ENCODE measurements at places on chromosomes 11 and 22. TPM values are rescaled to one million over a fixed set of nuclear protein-coding genes. Genes with fewer than 3 reads are reported as not detected.

MUC2 gene
- total RNA-seq, result not detected

DNA sequence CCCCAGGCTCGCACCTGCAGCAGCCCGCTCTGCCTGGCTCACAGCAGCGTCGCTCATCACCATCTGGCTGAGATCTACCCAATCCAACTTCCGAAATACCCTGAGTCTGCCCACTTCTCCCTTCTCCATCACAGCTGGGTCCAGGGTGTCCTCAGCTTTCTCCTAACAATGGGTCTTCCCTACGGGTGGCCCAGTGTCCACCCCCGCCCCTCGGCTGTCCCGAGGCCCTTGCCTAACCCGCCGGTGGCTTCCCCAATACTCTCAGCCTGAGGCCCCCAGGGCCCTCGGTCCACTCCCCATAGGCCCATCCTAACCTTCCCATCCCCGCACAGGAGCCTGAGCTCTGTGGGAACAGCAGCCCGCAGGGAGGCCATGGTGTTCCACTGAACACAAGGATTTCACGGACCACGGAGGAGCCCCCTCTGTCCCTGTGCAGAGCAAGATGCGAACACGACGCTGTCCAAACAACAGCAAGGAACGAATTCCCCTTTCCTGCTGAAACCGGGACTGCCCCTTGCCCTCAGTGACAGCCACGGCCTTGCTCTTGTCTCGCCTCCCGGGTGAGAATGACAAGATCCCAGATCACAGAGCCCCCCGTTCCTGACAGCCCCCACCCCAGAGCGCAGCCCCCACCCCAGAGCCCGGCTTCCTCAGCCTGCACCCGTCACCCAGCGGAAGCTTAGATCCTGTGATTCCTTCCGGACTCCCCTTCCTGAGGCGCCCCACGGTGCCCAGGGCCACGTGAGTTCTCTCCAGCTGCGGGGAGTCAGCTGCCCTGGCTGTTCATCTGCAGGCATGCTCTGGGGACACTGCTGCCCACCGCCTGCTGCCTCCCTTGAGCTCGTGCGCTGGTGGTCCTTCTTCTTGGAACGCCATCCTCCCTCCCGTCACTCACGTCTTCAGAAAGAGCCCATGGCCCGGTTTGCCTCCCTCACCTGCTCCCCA, 48.8 kb upstream of the CARS1 start:
- no peak for DNase-seq

- no peak for DNase-seq
Measured at GRCh38 chr11:110331626-110332025, 35.2 kb upstream of the RDX start.

LPXN gene
- 116 TPM for total RNA-seq

DNA sequence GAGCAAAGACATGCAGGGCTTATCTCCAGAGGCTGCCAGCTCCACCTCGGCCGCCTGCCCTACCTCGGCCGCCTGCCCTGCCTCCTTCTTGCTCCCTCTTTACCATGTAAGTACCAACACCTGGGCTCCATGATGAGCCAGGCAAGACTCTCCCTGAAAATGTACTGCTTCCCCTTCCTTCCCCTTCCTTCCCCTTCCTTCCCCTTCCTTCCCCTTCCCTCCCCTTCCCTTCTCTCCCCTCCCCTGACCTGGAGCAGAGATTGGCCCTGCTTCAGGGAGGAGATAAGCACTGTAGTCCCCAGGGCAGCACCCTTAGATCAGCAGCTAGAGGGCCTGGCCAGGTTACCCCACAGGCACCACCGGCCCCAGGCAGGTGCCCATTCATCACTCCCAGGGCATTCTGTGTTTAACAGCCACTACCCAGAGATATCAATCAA, 25.4 kb upstream of the ADORA2A start:
- no peak for DNase-seq

DNA sequence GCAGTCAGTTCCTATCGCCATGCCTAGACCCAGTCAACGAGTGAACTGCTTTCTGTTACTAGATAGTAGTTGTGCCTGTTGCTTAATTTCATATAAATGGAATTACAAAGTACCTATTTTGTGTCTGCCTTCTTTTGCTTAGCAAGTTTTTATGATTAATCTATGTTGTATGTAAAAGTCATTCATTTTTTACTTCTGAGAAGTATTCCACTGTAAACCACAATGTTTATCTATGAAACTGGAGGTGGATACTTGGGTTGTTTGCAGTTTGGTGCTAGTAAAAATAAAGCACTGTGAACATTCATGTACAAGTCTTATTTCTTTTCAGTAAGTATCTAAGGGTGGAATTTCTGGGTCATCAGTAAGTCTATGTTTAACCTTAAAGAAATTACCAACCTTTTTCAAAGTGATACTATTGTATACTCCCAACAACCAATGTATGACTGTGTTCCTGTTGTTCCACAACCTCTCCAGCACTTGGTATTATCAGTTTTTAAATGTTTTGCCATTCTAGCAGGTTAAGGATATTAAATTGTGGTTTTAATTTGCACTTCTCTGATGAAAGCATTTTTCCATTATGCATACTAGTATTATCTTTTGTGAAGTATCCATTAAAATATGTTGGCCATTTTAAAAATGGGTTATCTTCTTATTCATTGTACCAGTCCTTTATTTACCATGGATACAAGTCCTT, 68.2 kb downstream of the DNAJC24 start:
- DNase-seq, result peak; percentile 75

GRCh38 chr11:15901054-15901453, 455.3 kb downstream of the SOX6 start:
- DNase-seq, result no peak

GGT5 gene
- 0.17 TPM for total RNA-seq

PIH1D2 gene
- total RNA-seq, result 0.74 TPM

DNA sequence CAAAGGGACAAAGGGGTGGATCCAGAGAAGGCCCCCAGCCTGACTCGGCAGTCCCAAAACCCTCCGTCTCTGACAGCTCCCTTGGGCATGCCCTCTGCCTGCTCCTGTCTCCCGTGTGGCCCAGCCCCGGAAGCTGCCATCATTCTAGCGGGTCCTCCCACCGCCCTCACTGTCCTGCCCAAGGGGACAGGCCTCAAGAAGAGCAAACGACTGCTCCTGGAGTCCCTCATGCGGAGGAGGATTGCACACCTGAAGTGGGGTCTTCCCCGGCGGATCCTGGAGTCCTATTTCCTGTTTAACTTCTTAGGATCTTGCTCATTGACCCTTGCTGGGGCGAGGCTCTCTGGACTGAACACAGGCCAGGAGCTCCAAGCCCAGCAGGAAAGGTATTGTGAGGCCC, 2.6 kb upstream of the MEI1 start:
- DNase-seq, result no peak

DNA sequence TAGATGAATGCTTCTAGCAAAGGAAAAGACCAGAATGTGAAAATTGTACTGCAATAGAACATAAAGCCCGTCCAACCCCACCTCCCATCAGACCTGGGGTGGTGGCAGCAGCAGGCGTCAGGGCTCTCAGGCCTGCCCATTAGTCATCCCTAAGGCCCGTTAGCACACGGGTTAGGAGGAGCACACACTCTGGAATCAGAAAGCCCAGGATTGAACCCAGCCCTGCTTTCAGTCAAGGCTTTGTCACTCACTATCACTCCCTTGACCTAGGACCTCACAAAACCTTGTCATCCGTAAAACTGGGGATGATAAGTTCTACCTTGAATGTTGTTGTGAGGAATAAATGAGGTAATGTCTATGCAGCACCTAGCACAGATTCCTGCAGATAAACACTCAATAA, 26.9 kb downstream of the MICAL3 start:
- peak; percentile 19 for DNase-seq

DNA sequence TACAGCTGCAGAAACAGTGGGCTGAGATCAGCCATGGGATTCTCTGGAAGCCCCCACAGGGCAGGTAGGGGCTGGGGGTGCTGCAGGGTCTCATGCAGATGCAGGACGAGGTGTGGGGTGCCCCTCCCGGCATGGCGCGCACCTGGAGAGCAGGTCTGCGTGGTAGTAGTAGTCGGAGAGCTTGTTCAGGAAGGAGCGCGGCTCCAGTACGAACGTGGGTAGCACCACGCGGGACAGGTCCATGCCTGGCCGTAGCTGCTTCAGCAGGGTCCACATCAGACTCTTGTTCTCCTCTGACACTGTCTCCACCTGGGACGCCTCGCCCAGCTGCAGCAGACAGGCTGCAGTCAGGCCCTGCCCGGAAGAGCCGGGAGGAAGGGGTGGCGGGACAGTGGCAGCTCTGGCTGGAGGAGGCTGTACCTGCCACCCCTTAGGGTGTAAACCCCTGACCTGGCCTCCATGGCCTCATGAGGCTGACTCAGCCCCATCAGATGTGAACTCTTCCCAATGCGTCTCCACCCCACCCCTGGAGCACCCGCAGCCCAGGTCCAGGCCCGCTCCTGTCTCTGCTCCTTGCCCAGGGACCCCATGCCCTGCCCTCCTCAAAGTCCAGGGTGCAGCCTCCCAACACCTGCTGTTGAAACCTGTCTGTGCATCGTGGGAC, 47.0 kb upstream of the CARS1 start:
- DNase-seq, result no peak

DNA sequence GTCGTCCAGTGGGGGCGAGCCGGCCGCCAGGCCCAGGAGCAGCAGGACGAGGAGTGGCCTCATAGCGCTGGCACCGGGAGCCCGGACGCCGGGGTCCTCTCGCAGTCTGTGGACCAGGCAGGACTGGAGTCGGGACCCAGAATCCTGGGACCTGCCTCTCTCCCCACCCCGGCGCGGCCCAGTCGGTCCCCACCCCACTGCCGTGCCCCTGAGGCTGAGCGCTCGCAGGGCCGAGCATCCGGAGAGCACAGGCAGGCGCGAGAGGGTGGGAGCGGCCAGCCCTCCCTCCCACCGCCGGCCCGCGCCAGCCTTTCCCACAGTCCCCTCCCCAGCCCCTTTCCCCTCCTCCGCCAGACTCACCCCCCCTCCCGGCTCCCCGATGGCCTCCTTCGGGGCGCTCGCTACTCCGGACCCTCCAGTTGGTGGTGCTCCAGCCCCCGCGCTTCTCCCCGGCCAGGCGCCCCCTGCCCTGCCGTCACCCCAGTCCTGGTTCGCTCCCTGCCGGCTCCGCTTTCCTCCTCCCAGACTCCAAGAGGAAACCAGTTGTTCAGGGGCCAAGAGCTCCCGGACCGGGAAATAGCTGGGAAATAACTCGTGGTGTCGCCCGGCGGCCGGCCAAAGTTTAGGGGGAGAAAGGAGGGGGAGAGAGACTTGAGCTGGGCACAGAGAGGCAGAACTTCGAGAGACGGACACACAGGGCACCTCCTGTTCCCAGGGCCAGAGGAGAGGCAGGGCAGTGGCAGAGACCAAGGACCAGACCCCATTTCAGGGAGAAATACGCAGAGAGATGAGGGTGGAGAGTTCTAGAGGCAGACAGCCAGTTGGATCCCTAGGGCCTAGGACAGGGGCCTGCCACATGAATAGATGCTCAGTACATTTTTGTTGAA, at the start of gene C1QTNF5:
Gene C1QTNF5, minus strand, starts transcription at position 549 of the 887 bp plus-strand sequence. Its CDS starts 486 bp downstream, at position 63.
- no peak for DNase-seq

DNA sequence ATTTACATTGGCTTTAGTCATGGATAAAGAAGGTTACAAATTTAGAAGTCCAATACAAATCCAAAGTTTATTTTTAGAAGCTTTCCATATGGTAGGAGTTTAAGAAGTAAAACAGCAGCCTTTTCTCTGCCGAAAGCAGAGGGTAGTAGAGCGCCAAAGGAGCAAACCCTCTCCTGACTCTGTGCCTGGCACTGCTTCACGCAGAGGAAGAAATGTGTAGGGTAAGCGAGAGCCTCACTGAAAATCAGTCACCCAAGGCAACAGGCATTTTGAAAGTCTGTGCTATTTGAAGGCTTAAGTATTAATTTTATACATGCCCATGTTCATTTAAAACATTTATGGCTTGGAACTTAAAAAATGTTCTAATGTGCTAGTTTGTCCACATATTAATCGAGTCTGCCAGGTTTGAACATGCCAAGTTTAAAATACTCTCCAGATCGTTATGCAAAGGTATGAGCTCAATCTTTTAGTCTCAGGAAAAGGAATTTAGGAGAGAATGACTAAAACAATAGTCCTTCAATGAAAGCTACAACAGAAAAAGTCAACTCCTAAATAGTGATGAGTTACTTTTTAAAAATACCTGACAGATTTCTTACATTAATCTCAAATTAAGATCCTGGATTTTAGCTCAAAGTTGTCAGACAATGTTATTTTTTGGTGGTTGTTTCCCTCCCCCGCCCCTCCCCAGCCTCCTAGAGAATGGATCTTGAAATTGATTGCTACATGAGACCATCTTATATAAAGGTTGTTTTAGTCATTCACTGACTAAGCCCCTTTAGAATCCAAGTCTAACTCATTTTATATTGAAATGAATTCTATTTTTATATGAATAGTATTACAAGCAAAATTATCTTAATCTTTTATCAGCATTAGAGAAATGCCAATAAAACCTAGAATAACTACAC, 38.7 kb downstream of the MRTFA start:
- peak; percentile 13 for DNase-seq

SLC35F2 gene
- total RNA-seq, result 6.5 TPM

PAX6 gene
- total RNA-seq, result 1.5 TPM

DNA sequence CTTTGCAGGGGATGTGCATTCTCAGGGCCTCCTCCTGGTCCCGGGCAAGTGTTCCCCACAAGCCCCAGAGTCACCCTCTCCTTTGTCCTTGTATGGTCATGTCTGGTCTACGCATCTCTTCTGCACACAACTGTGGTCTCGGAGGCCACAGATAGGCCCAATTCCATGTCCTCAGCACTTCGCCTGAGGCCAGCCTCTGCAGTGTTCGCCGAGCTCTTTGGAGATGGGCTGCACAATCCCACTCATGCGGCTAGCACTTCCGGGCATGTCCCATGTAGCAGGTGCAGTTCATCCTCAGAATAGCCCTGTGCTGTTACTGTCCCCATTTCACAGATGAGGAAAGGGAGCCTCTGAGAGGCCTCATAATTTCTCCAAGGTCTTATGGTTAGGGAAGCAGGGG, 7.6 kb downstream of the PARVG start:
- DNase-seq, result no peak

GRCh38 chr11:58866788-58867187, 22.3 kb upstream of the GLYATL2 start:
- peak; percentile 15 for DNase-seq

GRCh38 chr11:122691549-122692150, 36.1 kb downstream of the UBASH3B start:
- DNase-seq, result no peak

DNA sequence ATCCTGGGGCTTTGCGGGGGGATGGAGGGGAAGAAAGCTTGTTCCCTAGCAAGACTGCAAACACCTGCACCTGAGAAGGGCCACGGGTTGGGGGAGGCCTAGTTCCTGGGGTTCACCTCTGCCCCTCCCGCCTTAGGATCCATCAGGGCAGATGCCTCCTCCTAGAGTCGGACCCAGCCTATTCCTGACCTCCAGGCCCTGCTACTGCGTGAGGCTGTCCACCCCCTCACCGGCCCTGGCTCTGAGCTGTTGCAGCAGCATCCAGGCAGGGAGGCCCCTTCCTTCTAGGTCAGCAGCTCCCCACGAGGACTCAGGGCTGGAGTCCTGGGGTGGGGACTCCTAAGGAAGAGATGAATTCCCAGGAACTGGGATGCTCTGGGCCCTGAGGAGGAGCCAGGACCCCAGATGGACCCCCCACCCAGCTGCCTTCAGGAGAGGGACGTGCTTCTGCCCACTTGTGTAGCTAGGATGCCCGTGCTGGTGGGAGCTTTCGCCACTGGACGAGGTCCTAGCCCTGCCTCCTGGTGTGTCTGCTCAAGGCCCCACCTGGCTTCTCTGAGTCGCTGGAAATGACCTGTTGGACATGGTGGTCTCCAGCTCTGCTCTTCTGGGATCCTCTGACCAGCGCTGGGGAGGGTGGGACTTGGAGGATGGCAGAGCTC, 10.3 kb downstream of the MRGPRF start:
- no peak for DNase-seq

Measured in HFFc6 (cell line).